ENCODE measurements at places on chromosomes 5 and 9. TPM values are rescaled to one million over a fixed set of nuclear protein-coding genes. Genes with fewer than 3 reads are reported as not detected.

- no peaks in the 10 kb centered on the region for H3K4me1 ChIP-seq
- no peak overlapping the region for H3K27ac ChIP-seq
- DNase-seq = no peak
- no peak overlapping the region for H3K4me3 ChIP-seq
- H3K36me3 ChIP-seq = no peaks in the 10 kb centered on the region
Measured at GRCh38 chr9:96435345-96435744, 14.6 kb upstream of the HABP4 start.

DNA sequence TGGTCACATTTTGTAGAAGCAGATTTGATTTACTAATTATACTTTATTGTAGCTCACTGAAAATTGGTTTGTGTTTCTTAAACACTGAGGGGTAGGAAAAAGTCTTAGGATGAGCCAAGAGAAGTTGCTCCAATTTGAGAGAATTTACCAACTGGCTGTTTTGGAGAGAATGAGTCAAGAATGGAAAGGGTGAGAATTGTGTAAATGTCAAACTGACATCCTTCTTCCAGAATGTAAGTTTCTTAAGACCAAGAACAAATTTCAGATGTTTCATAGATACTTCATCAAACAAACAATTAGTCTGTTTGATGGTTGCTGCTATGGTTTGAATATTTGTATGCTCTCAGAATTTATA, 106.2 kb upstream of the TXNDC8 start:
- H3K36me3 ChIP-seq = no peaks in the 10 kb centered on the region
- DNase-seq = no peak
- H3K27me3 ChIP-seq = no peaks in the 10 kb centered on the region
- no peak overlapping the region for H3K4me3 ChIP-seq
- no peaks in the 10 kb centered on the region for H3K4me1 ChIP-seq
- no peak overlapping the region for H3K27ac ChIP-seq

DNA sequence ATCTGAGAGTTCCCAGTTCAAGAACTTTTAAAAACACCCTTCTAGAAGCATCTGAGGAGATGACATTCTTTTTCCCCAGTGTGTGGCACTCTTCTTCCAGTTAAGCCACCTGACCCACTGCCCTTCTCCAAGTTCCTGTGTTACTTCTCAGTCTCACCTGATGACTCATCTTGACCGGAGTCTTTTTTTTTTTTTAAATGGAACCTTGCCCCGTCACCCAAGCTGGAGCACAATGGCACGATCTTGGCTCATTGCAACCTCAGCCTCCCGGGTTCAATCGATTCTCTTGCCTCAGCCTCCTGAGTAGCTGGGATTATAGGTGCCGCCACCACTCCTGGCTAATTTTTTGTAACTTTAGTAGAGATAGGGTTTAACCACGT, 224.1 kb upstream of the DAB2 start:
- H3K27me3 ChIP-seq = no peaks in the 10 kb centered on the region
- H3K27ac ChIP-seq = no peak overlapping the region
- H3K4me1 ChIP-seq = no peaks in the 10 kb centered on the region
- no peak overlapping the region for H3K4me3 ChIP-seq
- DNase-seq = no peak
- no peaks in the 10 kb centered on the region for H3K36me3 ChIP-seq

- DNase-seq = no peak
- no peaks in the 10 kb centered on the region for H3K27me3 ChIP-seq
- no peak overlapping the region for H3K4me3 ChIP-seq
- no peaks in the 10 kb centered on the region for H3K36me3 ChIP-seq
Measured at GRCh38 chr5:88713818-88714217, 169.2 kb downstream of the MEF2C start.

DNA sequence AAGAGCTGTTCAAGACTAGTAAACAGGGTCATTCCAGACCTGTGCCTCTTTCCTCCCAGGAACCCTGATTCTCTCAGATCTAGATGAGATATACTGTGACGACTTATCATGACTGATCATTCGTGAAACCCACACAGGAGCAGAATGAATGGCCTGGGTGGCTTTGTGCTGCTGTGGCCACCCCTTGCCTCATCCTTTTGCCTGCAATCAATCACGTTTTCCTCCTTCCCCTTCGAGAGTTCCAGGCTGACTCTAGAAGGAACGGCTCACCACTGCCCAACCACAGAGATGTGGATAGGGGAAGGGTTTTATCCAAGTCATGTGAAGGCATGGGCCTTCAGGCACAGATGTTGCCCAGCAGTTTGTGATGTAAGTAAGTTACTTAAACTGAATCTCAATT, 5.8 kb downstream of the ANXA6 start:
- no peak for DNase-seq
- H3K4me3 ChIP-seq = no peak overlapping the region
- no peaks in the 10 kb centered on the region for H3K27me3 ChIP-seq
- peaks cover 16% of the 10 kb centered on the region for H3K4me1 ChIP-seq
- H3K36me3 ChIP-seq = no peaks in the 10 kb centered on the region

- H3K36me3 ChIP-seq = no peaks in the 10 kb centered on the region
- H3K4me3 ChIP-seq = no peak overlapping the region
- H3K27ac ChIP-seq = no peak overlapping the region
- no peak for DNase-seq
- peaks cover 2% of the 10 kb centered on the region for H3K4me1 ChIP-seq
Measured at GRCh38 chr5:429453-430188, 13.4 kb upstream of the EXOC3 start.

DNA sequence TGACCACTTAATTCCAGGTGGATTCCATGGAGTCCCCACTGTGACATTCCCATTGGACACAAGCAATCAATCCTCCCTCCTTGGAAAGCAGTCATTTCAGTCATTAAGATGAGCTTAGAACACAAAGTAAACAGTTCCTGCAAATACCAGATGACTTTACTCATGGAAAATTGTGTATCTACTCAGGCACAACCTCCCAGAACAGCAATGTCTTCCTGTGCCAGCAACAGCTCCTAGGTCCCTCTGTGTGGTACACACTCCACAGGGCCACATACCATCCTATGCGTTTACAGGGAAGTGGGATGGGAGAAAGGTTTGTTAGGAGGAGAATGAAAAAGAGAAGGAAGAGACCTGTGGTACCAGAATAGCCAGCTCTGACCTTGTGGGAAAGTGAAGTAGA, 53.7 kb downstream of the MTMR12 start:
- peaks cover 73% of the 10 kb centered on the region for H3K36me3 ChIP-seq
- no peak overlapping the region for H3K27ac ChIP-seq
- H3K4me3 ChIP-seq = no peak overlapping the region
- H3K27me3 ChIP-seq = no peaks in the 10 kb centered on the region
- H3K4me1 ChIP-seq = no peaks in the 10 kb centered on the region
- no peak for DNase-seq

- DNase-seq = no peak
- H3K4me1 ChIP-seq = no peaks in the 10 kb centered on the region
- H3K36me3 ChIP-seq = no peaks in the 10 kb centered on the region
Measured at GRCh38 chr5:13186177-13186576, 758.3 kb downstream of the DNAH5 start.

DNA sequence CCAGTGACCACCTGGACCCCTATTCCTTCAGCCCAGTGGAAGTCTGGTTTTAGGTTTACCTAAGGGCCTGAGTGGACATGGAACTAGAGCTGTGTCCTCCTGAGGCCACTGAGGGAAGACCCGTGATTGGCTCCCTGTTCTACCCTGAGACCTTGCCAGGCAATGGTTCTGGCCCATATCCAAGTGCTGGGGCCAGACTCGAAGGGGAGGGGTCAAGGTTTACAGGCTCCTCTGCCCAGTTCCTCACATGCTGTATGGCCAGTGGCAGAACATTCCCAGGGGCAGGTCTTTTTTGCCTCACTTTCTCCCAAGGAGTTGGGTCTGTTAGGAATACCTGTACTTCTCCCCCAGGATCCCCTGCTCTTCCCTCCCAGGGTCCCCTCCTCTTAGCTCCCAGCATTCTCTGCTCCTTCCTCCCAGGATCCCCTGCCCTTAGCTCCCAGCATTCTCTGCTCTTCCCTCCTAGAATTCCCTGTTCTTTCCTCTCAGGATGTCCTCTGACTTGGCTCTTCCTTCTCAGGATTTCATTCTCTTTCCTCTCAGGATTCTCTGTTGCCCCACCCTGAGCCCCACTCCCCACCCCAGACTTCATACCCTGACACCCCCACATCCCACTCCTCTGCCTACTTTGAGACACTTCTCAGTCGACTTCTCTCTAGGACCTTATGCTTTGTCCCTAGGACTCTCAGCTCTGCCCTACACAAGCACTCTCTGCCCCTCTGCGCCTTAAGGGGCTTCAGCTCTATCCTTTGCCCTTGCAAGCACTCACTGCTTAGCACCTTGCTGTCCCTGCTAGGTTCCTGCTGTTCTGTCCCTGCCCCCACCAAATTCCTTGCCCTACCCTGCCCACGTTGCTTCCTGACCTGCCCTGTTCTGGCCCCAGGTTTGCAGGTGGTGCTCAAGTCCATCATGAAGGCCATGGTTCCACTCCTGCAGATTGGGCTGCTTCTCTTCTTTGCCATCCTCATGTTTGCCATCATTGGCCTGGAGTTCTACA, 36.5 kb downstream of the CACNA1B start:
- H3K27me3 ChIP-seq = no peaks in the 10 kb centered on the region
- H3K36me3 ChIP-seq = no peaks in the 10 kb centered on the region
- no peak overlapping the region for H3K27ac ChIP-seq
- no peak for DNase-seq
- H3K4me1 ChIP-seq = no peaks in the 10 kb centered on the region

The PCDHA13 gene
- total RNA-seq = 1.1 TPM

The FOXD4L6 gene
- 0.13 TPM for total RNA-seq

The CORO2A gene
- total RNA-seq = 26.2 TPM

The SKIC3 gene
- 53.7 TPM for total RNA-seq

The GFI1B gene
- total RNA-seq = 0.71 TPM

Data from H1 (cell line).